ENCODE measurements at places on chromosomes 4 and X.

- no peak for DNase-seq
These were observed 15.0 kb downstream of the SRPX2 start for GRCh38 chrX:100658941-100659381.

- no peak for DNase-seq
These were observed 966 bp upstream of the KIAA0232 start for GRCh38 chr4:6781561-6781960.

DNA sequence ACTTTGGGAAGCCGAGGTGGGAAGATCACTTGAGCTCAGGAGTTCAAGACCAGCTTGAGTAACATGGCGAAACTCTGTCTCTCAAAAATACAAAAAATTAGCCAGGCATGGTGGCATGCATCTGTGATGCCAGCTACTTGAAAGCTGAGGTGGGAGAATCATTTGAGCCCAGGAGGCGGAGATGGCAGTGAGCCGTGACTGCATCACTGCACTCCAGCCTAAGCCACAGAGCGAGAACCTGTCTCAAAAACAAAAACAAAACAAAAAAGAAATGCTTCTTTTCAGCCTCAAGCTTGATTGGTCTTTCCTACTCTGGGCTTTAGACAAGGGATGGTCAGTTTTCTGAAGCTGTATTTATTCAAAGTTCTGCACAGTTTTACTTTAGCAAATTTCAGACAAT, 15.8 kb upstream of the DHRSX start:
- no peak for DNase-seq

- no peak for DNase-seq
These were observed 121.0 kb upstream of the TEX13D start for GRCh38 chrX:124211312-124211942.

DNA sequence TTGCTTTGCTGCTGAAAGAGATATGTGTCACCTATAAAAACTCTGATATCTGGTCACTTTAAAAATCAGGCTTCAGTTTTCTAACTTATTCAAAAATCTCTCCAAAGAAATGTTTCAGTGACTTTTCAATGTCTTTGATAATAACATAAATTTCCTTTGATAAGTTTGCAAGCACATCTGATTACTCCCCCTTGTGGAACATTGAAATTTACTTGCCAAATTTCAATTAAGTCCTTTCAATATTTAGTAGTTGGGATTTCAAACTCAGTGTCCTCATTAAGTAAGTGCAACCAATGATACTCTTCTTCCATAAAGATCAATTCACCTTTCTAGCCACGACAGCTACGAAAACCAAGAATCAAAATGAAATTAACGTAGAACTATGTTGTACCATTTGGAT, 151.3 kb upstream of the FAM47C start:
- no peak for DNase-seq

DNA sequence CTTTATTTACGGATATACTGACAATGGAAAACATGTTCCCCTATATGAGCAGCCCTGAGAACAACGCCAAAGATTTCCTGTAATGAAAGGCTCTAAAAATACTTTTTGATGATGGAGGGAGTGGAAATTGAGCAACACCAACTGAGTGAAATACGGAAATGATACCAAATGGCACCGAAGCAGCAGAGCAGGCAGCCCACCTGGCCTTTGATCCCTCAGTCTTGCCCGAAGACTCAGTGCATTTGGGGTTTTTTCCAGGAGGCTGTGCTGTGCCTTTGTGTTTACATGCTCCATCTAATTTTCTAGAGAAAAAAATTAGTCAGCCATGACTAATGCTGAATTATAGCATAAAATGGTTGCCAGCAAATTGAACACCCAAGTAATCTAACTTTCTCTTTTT, 169.9 kb upstream of the RBPJ start:
- no peak for DNase-seq

GRCh38 chrX:8897259-8897658, 96.1 kb upstream of the FAM9A start:
- DNase-seq: no peak

DNA sequence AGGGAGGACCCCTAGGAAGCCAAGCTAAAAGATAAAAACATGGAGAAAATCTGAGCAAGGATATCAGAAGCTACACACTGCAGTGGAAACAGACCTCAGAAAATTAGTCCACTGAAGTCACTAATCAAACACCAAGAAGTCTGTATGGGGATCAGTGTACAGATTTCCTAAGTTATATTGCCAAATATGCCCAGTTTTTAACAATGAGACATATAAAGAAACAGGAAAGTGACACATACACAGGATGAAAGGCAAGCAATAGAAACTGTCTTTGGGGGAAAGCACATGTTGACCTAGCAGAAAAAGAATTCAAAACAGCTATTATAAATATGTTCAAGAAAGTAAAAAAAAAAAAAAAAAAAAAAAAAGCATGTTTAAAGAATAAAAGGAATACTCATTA, 153.7 kb downstream of the PPP4R3C start:
- DNase-seq: no peak

DNA sequence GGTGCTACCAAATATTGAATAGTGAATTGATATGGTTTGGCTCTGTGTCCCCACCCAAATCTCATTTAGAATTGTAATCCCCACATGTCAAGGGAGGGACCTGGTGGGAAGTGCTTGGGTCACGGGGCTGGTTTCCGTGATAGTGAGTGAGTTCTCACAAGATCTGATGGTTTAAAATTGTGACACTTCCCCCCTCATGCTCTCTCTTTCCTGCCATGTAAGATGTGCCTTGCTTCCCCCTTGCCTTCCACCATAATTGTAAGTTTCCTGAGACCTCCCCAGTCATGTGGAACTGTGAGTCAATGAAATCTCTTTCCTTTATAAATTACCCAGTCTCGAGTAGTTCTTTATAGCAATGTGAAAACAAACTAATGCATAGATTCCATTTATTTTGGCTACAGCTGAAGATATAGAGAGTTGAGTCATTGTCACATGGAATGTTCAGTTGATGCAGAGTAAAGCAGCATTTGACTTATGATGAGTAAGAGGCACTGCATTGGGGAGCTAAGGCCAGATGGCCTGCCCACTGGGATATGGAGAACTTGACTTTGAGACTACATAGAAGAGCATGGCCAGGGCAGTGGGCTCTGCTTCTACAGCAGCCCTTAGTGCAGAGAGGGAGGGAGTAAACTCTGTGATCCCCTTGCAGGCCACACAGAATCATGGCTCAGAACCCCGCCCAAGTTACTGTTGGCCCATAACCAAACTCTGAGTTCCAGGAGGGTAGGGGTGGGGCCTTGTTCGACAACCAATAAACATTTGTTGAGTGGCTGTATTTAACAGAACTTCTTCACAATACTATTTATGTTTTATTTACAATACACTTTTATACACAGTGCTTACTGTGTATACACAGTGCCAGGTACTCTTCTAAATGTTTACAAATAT, 34.2 kb downstream of the RAI2 start:
- peak; percentile 53 for DNase-seq

- DNase-seq: no peak
These were observed 187.8 kb downstream of the CCNG2 start for GRCh38 chr4:77344784-77345183.
